ENCODE measurements at places on chromosomes 1 and 21.

DNA sequence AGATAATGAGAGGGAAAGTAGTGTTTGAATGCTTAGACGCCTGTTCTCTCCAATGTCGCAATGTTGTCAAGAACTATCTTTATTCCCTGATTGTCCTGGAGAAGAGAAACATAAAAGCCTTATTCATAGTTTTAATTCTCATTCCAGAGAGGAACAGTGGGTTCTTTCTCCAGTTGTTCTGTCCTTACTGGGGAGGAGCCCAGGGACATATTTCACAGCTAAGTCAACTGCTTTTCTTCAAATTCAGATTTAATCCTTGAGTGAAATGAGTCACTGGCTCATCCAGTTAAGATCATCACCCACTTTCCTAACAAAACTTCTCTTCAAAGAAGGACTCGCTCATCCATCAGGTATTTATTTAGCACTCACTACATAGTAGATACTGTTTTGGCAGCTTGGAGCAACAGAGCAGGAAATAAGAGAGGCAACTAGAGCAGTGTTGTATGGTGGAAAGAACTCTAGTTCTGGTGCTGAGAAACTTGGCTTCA is 365.7 kb upstream of the USP24 start:
- no peak for DNase-seq

DNA sequence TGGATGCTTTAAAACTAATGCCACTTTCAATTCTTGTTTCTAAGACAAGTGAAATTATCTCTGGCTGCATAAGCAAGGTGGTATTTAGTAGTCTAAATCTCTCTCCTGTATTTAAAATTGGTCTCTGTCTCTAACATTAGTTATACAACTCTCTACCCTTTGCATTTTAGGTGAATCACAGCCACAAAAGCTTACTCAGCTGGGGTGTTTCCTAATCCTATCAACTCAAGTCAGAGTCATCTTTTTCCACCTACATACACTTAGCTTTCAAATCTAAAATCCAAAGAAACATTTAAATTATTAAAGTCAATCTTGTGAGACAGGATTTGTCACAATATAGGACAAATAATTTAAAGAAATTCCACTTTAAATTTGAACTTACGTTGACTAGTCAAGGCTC is 255.1 kb upstream of the CXADR start:
- no peak for DNase-seq

DNA sequence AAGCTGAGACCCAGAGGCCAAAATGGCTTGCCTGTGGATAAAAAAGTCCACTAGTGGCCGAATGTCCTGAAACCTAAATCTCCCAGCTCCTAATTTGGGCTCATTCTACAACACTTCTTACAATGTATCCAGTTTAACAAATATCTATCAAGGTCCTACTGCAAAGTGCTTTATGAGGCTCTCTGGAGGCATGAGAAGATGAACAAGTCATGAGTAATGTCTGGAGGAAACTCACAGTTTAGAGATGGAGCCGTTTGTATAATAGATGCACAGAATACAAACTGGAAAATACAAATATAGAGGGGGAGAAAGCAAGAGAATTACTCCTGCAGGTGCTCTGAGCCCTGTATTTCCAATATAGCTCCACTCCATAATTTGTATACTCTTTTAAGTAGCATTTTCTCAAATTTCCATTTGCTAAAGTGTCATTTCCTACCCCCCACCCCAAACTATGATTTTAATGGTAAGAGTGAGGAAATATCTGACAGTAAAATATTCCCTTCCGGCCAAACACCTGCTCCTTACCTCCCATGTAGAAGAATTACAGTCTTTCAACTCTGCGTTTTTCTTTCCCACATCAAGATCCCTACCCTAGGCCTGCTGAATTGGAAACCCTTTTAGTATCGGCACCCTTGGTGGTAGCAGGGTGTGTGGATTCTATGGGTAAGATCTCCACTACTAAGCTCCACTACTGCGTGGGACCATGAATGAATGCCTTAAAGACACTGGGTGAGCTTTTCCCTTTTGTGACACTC is 3.3 kb upstream of the ADAMTS5 start:
- DNase-seq, result no peak

- DNase-seq, result no peak
These were observed 109.6 kb upstream of the ZNF678 start for GRCh38 chr1:227453631-227454355.

DNA sequence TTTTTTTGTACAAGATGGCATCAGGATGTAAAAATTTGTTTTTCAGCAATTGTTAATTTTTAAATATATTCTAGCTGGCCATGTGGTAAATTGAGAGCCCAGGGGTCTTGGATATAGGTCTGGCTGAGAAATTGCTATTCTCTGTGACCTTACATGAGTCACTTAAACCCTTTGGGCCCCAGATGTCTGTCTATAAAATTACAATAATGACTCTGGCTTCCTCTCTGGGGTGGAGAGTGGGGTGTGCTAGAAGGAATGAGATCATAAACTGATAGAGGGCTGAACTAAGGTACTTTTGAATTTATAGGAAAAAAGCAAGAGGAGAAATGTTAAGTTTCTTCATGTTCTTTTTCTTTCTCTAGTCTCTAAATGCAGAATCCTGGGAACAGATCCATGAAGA is 12.4 kb upstream of the TCHH start:
- no peak for DNase-seq

GRCh38 chr1:10530281-10530740 is 55.6 kb downstream of the PEX14 start:
- DNase-seq, result no peak

DNA sequence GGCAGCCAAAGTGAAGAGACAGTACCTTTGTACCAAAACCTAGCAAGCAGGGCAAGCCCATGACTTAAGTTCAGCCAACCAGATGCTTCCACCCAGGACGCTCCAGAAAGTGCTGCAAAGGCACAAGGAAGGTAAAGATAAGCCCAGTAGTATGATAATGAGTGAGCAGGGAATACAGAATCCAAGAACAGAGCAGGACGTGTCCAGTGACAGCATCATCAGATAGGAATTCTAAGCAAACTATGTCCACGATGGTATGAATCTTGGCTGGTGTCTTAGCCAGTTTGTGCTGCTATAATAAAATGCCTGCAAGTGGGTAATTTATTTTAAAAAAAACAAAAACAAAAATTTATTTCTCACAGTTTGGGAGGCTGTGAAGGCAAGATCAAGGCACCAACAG is 13.6 kb downstream of the GJA4 start:
- no peak for DNase-seq

GRCh38 chr1:17053086-17053684 is 647 bp downstream of the SDHB start:
- no peak for DNase-seq

DNA sequence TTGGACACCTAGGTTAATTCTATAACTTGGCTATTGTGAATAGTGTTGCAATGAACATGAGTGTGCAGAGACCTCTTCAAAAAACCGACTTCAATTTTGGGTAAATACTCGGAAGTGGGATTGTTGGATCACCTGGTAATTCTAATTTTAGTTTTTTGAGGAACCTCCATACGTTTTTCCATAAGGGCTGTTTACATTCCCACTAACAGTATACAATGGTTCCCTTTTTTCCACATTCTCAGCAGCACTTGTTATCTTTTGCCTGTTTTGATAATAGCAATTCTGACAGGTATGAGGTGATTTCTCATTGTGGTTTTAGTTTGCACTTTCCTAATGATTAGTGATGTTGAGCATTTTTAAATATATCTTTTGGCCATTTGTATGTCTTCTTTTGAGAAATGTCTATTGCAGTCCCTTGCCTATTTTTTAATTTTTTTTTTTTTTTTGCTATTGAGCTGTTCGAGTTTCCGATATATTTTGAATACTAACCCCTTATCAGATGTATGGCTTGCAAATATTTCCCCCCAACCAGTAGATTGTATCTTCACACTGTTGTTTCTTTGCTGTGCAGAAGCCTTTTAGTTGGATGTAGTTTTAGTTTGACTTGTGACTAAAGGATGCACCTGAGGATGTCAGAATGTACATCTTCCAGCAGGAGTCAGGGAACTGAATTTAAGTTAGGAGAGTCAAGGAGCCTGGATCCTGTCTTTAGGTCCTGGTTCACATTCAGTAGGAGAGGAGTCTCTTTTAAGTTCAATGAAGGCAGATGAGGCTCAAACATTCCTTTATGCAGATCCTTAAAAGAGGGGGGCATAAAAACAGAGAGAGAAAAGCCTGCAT is 120.0 kb downstream of the S1PR1 start:
- no peak for DNase-seq
